GM23248 (cell line): ENCODE measurements at places on chromosomes 6 and 20.

DNA sequence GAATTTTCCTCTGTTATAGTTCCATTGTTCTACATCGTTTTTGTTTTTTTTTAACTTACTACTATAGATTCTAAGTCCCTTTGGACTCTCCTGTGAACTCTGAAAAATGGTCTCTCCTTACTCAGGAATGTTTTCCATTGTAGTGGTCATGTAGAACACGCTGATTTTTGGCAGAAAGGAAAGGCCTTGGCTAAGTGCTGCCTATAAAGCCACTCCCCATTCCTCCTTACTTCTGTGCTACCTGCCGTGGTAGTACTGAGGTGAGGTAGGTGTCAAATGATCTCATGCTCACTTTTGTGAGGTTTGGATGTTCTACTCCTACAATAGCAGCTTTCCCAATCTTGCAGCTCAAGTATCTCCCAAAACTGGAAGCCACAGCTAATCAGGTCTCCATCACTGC lies 270.7 kb downstream of the SLC35F1 start:
- DNase-seq = no peak

DNA sequence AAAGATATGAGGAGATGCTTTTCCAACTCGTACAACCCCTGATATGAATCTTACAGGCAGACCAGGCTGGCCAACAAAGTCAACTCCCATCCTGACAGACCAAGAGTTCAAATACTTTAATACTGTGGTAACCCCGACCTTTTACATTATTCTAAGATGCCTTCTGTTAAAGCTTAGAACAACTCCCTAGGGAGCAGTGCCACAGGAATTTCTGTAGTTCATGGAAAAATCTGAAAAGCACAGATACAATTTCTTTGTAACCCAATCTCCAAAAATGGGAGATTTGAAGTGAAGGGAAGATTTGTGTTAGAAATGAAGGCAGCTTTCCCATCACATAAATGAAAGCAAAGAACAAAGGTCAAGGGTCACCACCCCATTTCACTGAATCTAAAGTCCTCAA lies 151.3 kb upstream of the BEND6 start:
- DNase-seq = peak; percentile 85

DNA sequence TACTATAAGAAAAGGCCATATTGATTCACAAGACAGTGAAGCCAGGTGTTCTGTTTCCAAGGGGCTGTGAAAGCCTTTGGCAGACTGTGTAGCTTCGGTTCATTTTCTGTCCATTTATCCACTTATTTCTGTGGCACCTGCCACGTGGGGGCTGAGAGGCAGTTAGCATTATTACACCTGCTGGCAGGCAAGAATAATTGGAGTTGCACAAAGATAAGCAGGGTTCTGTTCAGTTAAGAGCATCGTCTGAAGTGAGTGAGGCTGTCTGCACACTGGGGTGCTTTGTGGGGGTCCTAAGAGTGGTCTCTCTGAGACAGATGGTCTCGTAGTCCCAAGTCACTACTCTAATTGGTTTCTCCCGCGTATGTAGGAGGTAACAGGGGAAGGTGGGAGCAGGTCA lies 60.6 kb upstream of the CCN6 start:
- no peak for DNase-seq

GRCh38 chr20:12159261-12159660 lies 241.6 kb downstream of the BTBD3 start:
- DNase-seq = peak; percentile 10

GRCh38 chr6:121408321-121408720 lies 27.1 kb upstream of the GJA1 start:
- no peak for DNase-seq
